ENCODE measurements at places on chromosomes 4 and X.

DNA sequence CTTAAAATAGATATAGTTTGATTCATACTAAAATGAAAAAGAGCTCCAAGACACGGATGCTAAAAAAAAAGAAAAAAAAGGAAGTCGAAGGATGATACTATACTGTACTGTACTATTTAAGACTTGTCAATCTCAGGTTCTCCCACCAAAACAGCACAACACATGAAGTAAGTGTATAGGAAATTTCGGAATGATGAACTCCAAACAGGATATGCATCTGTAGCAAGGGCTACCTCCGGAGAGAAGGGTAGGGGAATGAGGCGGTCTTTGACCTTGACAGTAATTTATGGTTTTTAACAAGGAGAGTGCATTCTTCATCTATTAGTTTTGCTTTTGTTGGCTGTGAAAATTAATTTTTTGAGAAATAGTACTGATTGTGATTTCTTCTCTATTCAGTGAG is 541 bp upstream of the FIP1L1 start:
- DNase-seq, result no peak

- DNase-seq, result no peak
These were observed 317.4 kb downstream of the ASMT start for GRCh38 chrX:1932231-1932630.

GRCh38 chr4:1002131-1002630 is 9.0 kb upstream of the SLC26A1 start:
- DNase-seq, result no peak

- DNase-seq, result no peak
These were observed 257.7 kb downstream of the THOC2 start for GRCh38 chrX:123475068-123475724.

- DNase-seq, result no peak
These were observed 3.1 kb downstream of the SLC49A3 start for GRCh38 chr4:685679-686412.

GRCh38 chr4:25117716-25118472 is 42.4 kb downstream of the SEPSECS start:
- DNase-seq, result no peak

DNA sequence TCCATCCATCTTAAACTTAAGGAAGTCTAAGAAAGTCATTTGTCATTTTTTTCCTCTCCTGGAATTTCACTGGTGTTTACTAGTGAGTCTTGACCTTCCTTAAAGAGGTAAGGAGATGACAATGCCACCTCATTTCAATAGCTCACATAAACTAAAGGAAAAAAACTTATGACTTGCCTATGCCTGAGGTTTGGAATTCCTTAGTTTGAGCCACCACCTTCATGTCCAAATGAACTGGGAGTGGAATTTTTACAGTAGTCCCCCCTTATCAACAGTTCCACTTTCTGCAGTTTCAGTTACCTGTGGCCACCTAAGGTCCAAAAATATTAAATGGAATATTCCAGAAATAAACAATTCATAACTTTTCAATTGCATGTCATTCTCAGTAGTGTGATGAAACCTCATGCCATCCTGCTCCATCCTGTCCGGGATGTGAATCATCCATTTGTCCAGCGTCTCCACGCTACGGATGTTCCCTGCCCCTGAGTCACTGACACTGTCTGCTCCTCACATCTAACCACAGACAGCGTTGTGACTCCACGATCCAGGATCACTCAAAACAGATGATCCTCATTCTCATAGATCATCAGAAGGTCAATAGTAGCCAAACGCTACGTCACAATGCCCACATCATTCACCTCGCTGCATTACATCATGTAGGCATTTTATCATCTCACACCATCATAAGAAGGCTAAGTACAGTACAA is 177.4 kb downstream of the SH3KBP1 start:
- no peak for DNase-seq

DNA sequence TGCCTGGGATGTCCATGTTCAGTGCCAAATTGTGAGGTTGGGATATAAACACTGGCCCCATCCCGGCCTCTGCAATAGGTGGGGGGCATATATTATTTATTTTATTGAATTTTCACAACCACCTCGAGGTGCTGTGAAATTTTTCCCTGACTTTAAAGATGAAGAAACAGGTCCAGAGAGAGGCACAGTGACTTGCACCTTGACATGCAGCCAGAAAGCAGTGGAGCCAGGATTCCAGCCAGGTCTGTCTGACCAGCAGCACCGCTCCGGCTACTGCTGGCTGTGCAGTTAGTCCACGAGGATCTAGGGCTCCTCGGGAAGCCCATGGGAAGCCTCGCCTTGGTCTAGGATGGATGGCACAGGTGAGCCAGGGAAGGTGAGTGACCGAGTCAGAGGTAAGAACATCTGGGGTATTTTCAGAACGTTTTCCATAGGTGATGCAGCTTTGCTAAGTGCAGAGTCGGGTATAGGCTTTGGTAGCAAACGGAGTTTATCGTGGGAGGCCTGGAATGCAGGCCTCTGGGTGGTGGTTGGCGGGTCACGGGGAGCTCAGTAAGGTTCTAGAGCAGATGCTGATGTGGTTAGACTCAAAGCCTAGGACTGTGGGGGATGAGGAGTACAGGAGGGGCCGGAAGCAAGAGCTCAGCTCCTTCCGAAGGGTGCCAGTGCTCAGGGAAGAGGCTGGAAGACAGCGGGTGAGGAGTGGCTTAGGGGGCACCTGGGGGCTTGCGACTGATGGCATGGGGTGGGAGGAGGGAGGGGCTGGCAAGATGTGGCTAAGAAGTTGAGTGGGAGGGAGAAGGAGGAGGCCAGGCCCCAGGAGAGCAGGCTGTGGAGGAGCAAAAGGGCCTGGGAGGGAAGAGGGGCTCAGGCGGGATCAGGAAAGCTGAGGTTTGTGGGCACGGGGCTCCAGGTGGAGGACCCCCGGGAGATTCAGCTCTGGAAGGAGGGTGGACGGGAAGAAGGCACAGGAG is 107.7 kb upstream of the LRPAP1 start:
- DNase-seq, result no peak

DNA sequence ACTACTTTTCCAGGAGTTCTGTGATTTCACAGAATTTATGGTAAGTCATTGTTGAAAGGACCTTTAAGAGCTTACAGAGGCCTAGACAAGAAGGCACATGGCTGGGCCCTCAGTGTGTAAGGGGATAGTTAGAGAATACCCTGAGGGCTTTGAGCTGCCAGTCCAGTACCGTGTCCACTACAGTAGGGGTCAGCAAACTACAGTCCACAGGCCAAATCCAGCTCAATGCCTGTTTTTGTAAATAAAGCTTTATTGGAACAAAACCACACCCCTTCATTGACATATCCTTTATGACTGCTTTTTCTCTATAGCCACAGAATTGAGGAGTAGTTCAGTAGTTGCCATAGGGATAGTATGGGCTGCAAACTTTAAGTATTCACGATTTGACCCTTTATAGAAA is 176.2 kb downstream of the MID1 start:
- no peak for DNase-seq

DNA sequence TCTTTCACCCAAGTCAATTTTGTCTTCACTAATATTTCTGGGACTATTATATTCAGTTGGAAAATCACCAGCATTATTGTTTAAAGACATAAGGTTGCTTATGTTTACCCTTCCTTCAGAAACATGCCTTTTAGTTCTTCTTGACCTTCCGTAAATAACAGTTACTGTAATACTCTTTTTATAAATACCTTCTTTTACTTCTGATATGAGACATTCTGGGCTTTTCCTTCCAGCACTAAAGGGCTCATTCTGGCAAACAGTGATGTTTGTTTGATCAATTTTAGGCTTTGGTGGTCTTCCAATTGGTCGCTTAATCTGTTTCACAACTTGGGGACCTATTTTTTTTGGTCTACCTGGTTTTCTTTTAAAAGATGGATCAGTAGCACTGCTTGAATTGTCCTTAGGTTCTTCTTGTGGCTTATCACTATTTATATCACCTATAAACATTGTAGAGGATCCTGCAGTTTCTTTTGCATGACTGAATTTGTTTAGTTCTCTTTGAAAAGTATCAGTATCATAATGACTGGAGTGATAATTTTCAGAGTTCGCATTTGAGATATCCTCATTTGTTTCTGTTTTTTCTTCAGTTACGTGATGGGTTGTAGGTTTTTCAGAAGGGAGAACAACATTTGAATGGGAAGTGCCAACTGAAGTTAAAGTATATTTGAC is 64.8 kb downstream of the NCAPG start:
- no peak for DNase-seq

- DNase-seq, result no peak
These were observed 51.1 kb downstream of the LEF1 start for GRCh38 chr4:108117418-108118182.

- no peak for DNase-seq
These were observed 56.0 kb upstream of the SORCS2 start for GRCh38 chr4:7136351-7136750.

DNA sequence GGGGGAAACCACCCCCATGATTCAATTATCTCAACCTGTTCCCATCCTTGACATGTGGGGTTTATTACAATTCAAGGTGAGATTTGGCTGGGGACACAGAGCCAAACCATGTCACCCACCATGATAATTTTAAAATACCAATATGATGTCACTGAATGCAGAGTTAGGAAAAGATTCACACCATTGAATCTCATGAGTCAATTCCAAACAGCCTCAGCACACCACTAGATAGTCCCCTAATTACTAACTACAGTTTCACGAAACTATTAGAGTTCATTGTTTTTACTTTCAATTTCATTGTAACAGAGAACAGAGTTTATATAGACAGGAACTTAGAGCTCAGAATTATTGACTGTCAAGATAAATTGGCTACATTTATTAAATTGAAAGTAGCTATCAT is 410.2 kb downstream of the FAM47A start:
- no peak for DNase-seq

GRCh38 chr4:128709268-128709667 is 100.2 kb upstream of the JADE1 start:
- DNase-seq, result no peak

GRCh38 chrX:55484948-55485347 is 4.7 kb downstream of the USP51 start:
- DNase-seq, result no peak

- DNase-seq, result no peak
These were observed 35.7 kb downstream of the MAGEB17 start for GRCh38 chrX:16202943-16203342.

GRCh38 chr4:67871867-67872266 is 11.9 kb downstream of the TMPRSS11D start:
- DNase-seq, result no peak

- DNase-seq, result no peak
These were observed 1263.6 kb downstream of the C4orf33 start for GRCh38 chr4:130359542-130359941.

DNA sequence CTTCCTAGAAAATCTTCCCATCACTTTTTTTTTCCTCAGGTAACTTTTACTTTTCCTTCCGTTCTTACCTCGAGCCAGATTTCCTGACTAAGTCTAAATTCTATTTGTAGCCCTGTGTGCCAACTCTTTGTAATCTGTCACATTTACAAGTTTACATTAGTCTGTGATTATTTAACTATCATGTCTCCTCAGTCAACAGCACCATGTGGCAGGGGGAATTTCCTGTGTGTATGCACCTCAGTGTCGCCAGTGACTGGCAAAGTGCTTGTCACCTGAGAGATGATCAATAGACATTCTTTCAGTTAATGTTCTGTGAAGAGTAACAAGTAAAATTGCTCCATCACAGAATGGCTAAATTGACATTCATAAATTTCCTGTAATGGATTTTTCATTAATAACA is 468.5 kb downstream of the PDGFC start:
- DNase-seq, result no peak

- DNase-seq, result no peak
These were observed 87.2 kb upstream of the BCOR start for GRCh38 chrX:40184968-40185367.

DNA sequence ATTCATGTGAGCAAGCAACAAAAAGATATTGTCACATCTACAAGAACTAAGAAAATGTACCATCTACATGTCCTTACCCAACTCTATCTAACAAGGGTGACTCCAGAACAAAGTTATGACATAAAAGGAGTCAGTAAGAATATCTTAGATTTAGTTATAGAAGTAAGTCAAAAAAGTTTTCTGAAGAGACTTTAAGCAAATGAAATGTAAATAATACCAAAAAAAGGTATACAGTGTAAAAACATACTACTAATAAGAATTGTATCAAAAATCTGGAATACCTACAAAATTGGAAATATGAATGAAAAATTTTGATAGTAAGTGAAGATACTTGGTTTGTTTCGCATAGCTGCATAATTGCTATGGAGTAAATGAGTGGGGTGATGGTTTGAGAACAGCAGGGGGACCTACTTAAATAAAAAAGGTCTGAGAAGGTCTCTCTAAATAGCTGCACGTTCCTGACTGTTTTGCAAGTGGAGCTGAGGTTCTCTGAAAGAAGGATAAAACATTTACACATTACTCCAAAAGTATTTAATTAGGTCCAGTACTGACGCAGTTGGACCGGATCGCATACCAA is 51.0 kb upstream of the ENPP6 start:
- DNase-seq, result no peak

- no peak for DNase-seq
These were observed 293.5 kb upstream of the FSTL5 start for GRCh38 chr4:162457071-162457865.

GRCh38 chrX:39309721-39310152 is 508.5 kb downstream of the MID1IP1 start:
- DNase-seq, result no peak

DNA sequence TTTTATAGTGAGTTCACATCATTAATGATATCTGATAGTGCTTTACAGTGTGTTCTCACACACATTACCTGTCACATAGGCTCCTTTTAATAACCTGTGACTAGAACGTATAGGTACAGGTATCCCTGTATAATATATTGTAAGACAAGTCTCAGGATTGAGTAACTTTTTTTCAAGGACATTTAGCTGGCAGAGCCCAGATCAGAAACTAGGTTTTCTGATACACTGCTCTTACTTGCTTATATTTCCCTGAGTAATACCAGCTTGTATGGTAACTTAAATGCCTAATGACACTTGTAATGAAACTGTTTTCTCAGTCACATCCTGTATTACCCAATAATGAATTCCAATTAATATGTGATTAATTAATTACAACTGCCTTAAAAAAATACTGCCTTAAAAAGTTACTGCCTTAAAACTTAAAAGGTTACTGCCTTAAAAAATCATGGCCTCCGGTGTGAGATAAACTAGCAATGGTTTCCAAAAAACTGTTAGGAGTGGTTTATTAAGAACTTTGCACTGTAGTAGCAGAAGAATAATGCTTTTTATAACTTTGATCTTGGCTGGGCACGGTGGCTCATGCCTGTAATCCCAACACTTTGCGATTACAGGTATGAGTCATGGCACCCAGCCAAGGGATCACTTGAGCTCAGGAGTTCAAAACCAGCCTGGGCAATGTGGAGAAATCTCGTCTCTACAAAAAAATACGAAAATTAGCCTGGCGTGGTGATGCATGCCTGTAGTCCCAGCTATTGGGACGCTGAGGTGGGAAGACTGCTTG is 11.9 kb downstream of the COPS4 start:
- no peak for DNase-seq

DNA sequence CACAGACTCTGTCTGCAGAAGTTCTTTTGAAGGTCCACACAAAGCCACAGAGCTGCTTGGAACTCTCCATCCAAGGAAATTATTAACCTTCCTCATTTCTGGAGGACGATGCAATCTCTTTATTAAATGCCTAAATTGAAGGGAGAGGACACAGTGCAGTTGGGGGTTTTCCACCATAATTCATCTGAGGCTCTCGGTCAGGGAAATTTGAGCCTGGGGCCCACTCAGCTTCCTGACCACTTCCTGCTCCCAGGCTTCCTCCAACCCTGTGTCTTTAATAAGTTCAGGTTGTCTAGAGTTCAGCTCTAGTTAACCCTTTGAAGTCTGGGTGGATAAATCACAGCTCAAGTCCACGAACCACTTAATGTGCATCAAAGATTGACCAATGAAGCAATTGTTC is 58.5 kb downstream of the PRPS1 start:
- DNase-seq, result no peak

- no peak for DNase-seq
These were observed 211.2 kb downstream of the COX18 start for GRCh38 chr4:72858328-72858727.

All from ascending aorta (tissue), 2 donors.